Esophagus muscularis mucosa (tissue), 4 donors: ENCODE measurements at places on chromosomes 2 and 18. TPM values are rescaled to one million over a fixed set of nuclear protein-coding genes. Genes with fewer than 3 reads are reported as not detected.

GRCh38 chr2:98472961-98473746, 28.5 kb downstream of the INPP4A start:
- DNase-seq, result no peak

Gene SERPINB10
- not detected for total RNA-seq

GRCh38 chr2:17299891-17300540, 218.2 kb downstream of the RAD51AP2 start:
- no peak for DNase-seq

DNA sequence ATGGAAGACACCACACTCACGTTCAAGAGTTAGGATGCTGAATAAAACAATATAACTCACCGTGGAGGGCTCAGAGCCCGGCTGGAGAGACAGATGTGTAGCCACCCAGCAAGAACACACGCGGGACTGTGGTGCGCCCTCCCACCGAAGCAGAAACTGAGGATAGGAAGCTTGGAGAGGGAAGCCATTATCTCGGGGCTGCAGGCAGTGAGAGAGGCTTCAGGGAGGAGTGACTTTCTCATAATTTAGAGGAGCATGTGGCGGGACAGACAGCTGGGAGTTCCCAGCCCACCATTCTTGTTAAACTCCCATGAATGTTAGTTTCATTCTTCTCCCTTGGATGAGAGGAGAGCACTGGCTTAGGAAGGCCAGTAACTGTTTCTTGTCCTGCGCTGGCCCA, 96.4 kb downstream of the MAPRE2 start:
- DNase-seq, result no peak

DNA sequence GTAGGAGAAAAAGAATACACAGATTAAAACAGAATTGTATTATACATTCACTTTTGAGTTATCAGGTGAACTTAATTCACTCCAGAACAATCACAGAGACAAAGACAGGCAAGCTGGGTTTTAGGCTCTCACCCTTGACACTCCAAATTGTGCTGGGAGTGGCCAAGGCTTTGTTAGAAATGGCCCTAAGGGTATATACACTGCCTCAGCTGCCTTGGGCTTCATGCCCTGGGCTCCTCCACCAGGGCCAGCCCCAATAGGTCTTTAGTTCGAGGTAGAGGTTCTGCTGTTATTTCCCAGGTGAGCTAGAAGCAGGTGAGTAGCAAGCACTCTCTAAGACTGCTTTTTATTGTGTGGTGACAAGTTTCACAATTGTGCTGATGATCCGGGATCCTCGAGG, 19.9 kb downstream of the GEMIN6 start:
- DNase-seq, result no peak

Gene PRKAG3
- not detected for total RNA-seq

- DNase-seq, result no peak
These were observed 433.1 kb upstream of the HS6ST1 start for GRCh38 chr2:128751746-128752145.

GRCh38 chr2:220198896-220199295, 571.5 kb downstream of the SLC4A3 start:
- no peak for DNase-seq

- DNase-seq, result no peak
These were observed 61.0 kb downstream of the RPL37A start for GRCh38 chr2:216559625-216560156.

GRCh38 chr2:38620282-38620977, 17.7 kb upstream of the HNRNPLL start:
- DNase-seq, result no peak

DNA sequence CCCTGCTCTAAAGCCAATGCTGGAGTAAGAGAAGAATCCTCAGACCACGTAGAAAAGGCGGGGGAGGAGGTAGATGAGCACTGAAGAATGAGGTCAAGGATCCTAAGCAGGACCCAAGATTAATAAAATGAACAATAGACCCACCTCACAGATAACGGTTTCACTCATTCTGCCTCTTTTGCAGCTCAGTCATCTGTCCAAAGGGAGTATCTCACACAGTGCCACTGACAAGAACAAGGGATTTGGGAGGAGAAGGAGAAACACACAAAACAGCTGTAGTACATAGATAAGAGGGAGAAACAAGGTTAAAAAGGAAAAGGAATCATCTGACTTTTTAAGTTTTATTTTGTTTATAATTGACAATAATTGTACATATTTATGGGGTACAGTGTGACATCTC, 30.9 kb upstream of the SULT1C4 start:
- no peak for DNase-seq

- DNase-seq, result no peak
These were observed 64.3 kb downstream of the NFATC1 start for GRCh38 chr18:79459946-79460480.

- no peak for DNase-seq
These were observed 199.0 kb downstream of the LPIN1 start for GRCh38 chr2:11945139-11946126.

Gene IL1F10
- not detected for total RNA-seq

GRCh38 chr2:112634153-112634873, 11.4 kb upstream of the SLC20A1 start:
- peak; percentile 72 for DNase-seq

Gene RGPD6
- 51.5 TPM for total RNA-seq

- DNase-seq, result no peak
These were observed 61.8 kb downstream of the CAB39 start for GRCh38 chr2:230774348-230774951.

DNA sequence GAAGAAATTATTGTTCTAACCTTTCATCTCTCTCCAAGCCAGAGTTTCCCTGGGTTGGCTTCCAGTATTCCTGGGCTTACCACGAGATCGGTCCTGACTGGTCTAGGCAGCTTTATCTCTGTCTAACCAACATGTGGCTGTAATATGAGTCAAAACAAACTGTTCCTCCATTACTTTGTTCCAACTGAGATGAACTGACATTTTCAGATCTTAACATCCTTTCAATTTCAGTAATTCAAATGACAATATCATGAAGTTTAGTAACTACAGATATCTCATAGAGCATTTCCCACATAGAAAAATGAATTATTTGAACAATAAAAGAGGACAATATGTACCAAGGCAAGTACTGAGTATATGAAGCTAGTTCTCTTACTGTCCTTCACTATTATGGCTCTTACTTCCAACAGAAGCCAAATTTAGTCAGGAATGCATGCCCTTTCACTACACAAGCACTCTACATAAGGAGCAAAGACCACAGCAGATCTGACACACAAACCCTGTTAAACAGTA, 15.5 kb downstream of the SLC25A12 start:
- DNase-seq, result no peak

DNA sequence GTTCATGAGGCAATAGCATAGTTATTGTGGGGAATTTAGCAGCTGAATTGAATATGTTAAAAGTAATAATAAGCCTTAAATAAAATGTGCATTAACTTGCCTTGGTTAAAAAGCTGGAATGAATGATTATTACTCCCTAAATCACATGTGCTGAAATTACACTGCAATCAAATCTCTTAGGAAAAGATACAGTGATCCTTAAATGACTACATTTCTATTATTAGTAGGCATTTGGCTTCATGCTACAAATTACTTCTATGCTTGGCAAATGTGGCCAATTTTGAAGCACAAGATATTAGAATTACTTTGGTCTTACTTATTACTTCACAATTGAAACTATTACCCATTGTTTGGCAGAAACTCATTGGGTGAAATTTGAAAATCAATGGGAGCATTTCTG, 5.4 kb downstream of the RND3 start:
- no peak for DNase-seq

Gene FEV
- total RNA-seq, result not detected

Gene TCF23
- total RNA-seq, result not detected

Gene GAREM1
- 8.7 TPM for total RNA-seq

Gene WDSUB1
- 3.5 TPM for total RNA-seq

GRCh38 chr2:146954544-146954943, 890.3 kb upstream of the ACVR2A start:
- DNase-seq, result no peak

DNA sequence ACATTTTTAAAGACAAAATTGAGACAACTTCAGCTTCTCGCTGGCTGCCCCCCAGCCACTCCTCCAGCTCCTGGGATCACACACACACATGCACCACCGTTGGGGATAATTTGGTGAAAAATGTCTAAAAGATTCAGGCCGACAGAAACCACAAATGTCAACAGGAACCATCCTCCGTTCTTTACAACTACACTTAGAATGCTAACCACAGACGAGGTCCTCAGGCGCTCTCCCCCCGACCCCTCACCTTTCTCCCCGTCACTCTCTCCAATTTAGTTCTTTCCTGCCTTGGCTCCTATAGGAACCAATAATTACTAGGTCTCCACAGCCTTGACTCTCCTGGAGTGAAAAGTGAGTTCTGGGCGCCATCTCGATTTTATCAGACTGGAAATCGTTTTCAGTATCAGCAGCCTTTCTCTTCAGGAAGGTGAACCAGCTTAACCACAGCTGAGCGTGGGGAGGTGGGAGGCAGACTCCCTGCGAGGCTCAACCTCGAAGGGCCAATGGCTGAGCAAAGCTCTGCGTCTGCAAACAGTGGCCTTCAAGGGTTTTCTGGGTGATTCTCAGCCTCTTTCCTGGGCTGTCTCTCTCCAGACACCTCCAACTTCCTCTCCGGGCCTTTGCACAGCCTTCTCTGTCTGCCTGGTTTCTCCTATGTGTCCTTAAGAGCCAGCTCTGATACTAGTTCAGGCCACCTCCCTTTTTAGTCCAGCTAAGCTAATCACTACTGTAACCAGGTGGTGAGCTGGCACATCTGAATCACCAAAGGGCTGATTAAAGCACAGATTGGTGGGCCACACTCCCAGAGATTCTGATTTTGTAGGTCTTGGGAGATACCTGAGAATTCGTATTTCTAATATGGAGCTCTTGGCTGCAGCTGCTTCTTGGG, 115.7 kb upstream of the COPS8 start:
- no peak for DNase-seq

DNA sequence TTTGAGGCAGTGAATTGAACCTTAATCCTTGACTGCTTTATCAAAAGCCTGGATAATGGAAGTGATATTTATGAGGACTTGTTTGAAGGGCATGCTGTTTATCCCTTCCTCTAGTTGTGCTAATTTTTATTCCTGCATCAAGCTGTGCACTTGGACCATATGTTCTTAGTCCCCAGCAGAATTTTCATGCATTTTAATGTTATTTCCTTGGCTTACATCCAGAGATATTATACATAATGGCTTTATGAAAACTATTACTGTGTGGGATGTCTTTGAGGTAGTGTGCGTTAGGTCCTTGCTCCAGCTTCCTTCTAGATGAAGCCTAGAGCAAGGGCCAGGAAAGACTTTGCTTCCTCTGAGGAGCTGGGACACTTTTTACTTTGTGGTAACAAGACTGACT, 378.4 kb downstream of the LPIN1 start:
- no peak for DNase-seq

DNA sequence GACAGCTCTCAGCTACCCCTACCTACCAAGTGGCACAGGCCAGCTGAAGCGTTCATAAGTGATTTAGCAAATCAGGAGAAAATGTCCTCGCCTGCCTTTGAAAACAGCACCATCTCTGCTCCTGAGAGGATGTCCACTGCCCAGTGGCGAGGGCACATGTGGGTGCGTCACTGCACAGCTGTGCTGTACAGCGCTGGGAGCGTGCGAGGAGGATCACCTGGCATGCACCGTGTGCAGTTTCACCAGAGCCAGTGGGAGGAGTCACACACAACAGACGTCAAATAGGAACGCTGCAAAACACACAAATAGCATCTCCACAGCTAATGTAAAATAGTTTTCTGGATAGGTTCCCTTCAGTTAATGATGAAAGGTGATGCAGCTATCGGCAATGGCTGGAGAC, 154.1 kb downstream of the HDAC4 start:
- no peak for DNase-seq

- no peak for DNase-seq
These were observed 41.9 kb downstream of the FOSL2 start for GRCh38 chr2:28434600-28434989.

Gene ILKAP
- 32.8 TPM for total RNA-seq

DNA sequence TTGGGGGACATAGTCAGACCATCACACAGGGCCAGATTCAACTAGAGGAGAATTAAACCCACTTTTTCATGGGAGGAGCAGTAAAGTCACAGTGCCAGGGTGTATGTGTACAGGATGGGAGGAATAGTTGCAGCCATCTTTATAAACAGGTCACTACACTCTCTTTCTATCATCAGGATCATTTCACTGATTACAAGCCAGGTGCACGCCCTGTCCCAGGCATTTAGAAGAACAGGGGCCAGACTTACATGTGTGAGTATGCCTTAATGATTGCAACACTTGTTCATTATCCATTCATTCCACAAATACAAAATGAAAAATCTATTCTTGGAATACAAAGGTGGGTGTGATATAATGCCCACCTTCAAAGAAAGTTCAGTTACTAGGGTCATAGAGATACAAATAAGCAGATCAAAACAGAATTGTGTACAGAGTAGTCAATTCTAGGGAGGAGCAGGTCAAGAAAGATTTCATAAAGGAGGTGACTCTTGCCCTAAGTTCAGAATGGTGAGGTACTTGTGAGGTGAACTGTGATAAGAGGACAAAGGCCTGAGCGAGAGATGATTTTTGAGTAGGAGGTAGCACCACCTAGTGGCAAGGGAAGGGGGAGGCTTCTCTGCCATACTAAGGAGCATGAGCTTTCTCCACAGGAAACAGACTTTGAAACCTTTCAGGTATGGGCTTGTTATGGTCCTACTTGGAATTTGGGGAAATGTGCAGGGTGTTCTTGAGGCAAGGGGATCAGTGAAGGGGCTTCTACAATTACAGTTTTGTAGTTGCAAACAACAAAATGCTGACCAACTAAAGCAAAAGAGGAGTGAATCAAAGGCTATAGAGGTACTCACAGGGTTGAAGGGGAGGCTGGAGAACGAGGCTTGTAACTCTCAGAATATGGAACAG, 156.3 kb downstream of the SUCLG1 start:
- DNase-seq, result no peak

DNA sequence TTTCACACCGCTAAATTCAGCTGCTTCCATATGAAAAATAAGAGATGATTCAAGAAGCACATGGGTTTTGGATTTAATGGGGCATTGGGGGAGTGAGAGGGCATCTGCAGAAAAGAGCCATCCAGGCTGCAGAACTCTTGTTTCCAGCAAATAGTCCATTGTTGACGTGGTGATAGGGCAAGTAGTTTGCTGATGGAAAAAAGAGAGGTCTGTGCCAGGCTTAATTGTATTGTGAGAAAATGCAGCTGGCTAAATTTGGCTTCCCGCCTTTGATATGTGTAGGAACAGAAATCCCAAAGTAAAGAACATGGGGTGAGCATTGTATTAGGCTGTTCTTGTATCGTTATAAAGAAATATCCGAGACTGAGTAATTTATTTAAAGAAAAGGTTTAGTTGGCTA, 199.5 kb downstream of the SETBP1 start:
- DNase-seq, result no peak

DNA sequence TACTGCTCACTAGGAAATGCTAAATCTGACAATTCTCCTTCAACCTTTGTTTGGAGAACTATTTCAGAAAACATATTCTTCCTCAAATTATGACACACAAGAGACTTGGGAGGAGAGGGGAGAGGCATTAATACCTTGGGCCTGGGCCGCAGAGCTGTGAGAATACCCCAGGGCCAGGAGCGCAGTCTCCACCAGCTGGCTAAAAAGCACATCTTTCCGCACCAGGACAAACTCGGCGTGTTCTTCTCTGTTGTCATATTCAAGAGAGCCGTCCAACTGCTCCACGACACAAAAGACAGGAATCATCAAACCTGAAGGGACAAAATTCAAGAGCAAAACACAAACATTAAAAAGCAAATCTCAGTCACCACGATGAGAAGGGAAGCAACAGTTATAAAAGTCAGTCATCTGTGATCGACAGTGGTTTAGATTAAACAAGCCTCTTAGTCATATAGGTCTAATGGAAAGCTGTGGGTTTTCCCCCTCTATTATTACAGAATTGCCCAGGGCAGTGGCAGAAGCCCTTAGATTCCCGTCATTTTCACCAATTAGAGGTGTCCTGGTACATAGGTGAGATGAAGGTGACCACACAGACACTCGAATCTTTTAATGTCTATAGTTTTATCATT, 24.4 kb downstream of the SATB2 start:
- no peak for DNase-seq
